ENCODE measurements at places on chromosomes 6 and 20.

DNA sequence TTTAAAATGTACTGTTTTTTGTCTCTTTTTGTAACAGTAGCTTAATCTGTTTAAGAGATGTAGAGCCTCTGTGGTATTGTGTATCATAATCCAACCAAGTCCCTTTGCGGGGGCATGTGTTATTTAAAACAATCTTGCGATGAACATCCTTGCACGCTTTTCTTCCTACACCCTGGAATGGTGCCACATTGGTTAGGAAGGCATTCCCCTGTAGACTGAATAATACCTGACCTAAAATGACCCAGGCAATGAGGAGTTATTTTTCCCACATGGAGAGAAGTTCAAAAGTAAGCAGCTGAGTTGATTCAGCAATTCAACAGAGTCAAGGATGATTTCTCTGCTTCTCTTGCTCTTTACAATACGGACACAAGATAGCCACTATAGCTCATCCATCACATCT, 142.0 kb upstream of the PMEPA1 start:
- H3K27ac ChIP-seq = no peak overlapping the region
- H3K4me1 ChIP-seq = peaks cover 3% of the 10 kb centered on the region
- H3K4me3 ChIP-seq = no peak overlapping the region
- peaks cover 2% of the 10 kb centered on the region for H3K27me3 ChIP-seq
- no peaks in the 10 kb centered on the region for H3K36me3 ChIP-seq
- DNase-seq = no peak

- H3K4me1 ChIP-seq = no peaks in the 10 kb centered on the region
- no peak overlapping the region for H3K4me3 ChIP-seq
- H3K27ac ChIP-seq = no peak overlapping the region
- DNase-seq = no peak
- H3K27me3 ChIP-seq = no peaks in the 10 kb centered on the region
These were observed 983.5 kb upstream of the FLRT3 start for GRCh38 chr20:15320941-15321340.

- no peak for DNase-seq
- H3K36me3 ChIP-seq = no peaks in the 10 kb centered on the region
- no peaks in the 10 kb centered on the region for H3K4me1 ChIP-seq
- H3K4me3 ChIP-seq = no peak overlapping the region
- H3K27ac ChIP-seq = no peak overlapping the region
These were observed 539.1 kb upstream of the MARCKS start for GRCh38 chr6:113317891-113318574.

DNA sequence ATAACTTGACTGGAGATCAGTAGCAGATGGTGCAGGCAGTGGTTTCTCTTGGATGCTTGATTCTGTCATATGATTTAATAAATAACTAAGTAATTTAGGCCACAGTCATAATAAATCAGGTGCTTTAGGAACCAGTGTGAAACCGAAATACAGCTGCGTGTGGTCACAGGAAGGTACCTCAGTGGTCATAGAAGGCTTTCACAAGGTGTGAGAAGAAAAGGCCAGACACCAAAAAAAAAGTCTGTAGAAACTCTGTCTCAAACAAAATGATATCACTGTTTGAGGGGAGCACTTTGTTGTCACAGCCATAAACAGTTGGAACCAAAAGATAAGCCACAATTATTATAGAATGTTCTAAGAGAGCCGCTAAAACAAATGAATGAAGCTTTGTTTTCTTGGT, 56.5 kb downstream of the ARMC2 start:
- peaks cover 2% of the 10 kb centered on the region for H3K36me3 ChIP-seq

DNA sequence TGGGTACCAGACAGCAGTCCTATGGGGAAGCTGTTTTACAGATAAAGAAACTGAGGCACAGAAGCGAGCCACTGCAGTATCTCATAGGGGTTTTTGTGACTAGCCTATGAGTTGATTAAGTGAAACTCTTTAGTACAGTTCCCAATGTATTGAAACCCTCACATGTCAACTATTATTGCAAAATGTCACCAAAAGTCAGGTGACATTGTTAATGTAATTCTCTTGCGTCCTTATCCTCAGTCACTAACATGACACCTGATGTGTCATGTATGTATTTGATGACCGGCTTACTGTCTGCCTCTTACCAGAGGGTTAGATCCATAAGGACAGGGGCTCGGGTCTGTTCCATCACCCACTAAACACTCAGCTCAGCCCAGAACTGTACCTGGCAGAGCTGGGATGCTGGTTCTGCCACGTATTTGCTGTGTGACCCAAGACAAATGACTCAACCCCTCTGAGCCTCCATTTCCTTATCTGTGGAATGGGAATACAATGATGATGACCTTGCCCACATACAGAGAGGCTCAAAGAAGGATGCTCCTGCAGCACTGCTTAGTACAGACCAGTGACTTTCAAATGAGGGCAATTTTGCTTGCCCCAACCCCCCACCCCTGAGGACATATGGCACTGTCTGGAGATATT, 32.9 kb downstream of the PREX1 start:
- H3K27me3 ChIP-seq = no peaks in the 10 kb centered on the region
- H3K27ac ChIP-seq = no peak overlapping the region
- no peak for DNase-seq
- no peaks in the 10 kb centered on the region for H3K36me3 ChIP-seq
- H3K4me1 ChIP-seq = peaks cover 36% of the 10 kb centered on the region

- no peak for DNase-seq
- H3K27me3 ChIP-seq = peaks cover 3% of the 10 kb centered on the region
- H3K4me3 ChIP-seq = no peak overlapping the region
- H3K27ac ChIP-seq = no peak overlapping the region
- no peaks in the 10 kb centered on the region for H3K36me3 ChIP-seq
- peaks cover 4% of the 10 kb centered on the region for H3K4me1 ChIP-seq
These were observed 112.8 kb upstream of the ARMC2 start for GRCh38 chr6:108735310-108736001.

GRCh38 chr20:19771031-19771430, 13.0 kb downstream of the RIN2 start:
- DNase-seq = no peak
- H3K27me3 ChIP-seq = peaks cover 17% of the 10 kb centered on the region
- no peak overlapping the region for H3K4me3 ChIP-seq
- H3K4me1 ChIP-seq = no peaks in the 10 kb centered on the region

DNA sequence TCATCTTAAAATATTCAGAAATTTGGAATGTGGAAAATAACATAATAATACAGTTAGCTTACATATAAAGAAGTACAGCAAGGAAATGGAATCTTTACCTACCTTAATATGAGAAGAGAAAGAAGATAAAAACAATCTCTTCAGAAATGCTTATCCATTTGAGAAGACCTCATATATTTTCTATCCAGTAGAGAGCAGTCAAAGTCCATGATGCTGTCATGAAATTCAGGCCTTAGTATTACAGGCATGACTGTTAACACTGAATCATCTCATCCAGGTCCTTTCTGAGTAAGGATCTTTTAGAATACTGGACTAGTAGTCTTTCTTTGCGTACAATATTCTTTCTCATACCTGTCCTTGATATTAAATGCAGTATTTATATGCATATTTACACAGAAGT, 713.4 kb downstream of the CD109 start:
- H3K27ac ChIP-seq = no peak overlapping the region
- H3K27me3 ChIP-seq = no peaks in the 10 kb centered on the region
- H3K36me3 ChIP-seq = no peaks in the 10 kb centered on the region
- no peak for DNase-seq
- H3K4me1 ChIP-seq = no peaks in the 10 kb centered on the region
- no peak overlapping the region for H3K4me3 ChIP-seq

GRCh38 chr6:169813969-169814368, 62.5 kb downstream of the ERMARD start:
- no peaks in the 10 kb centered on the region for H3K36me3 ChIP-seq
- H3K27me3 ChIP-seq = peaks cover 12% of the 10 kb centered on the region
- no peak for DNase-seq
- H3K4me3 ChIP-seq = no peak overlapping the region
- H3K4me1 ChIP-seq = no peaks in the 10 kb centered on the region
- H3K27ac ChIP-seq = no peak overlapping the region

GRCh38 chr20:42401613-42402012, 783.4 kb upstream of the CHD6 start:
- H3K4me3 ChIP-seq = no peak overlapping the region
- no peaks in the 10 kb centered on the region for H3K27me3 ChIP-seq
- H3K4me1 ChIP-seq = no peaks in the 10 kb centered on the region
- H3K27ac ChIP-seq = no peak overlapping the region
- H3K36me3 ChIP-seq = no peaks in the 10 kb centered on the region

DNA sequence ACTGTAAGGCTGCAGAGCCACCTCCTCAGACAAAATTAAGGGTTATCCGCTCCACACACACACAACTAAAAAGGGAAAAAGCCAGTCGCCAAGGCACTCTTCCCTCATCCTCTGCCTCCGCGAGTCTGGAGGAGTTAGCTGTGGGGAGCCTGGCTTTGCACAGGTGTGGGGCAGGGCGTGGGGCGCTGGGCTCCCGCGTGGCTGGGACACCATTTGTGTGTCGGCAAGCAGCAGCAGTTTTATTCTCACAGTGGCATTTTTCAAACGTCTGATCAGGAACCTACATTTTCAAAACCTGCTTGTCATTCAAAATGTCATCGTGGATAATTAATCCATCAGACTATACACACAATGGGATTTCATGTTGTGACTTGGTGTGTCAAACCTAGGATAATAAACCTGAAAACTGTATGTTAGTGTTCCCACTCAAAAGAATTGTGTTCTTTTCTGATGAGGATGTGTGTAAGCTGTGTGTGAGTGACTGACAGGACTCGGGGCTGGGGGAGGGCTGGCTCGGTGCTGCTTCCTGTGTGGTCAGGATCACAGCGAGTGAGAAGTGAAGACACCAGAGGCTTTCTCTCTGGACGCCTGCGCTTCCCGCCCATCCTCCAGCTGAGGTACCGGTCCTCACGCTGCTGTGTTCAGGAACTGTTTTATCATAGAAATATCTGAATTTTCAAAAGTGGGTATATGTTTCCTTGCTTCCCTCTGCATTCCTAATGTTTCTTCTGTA, 83.1 kb downstream of the IRF4 start:
- peak; percentile 92 for DNase-seq
- H3K27me3 ChIP-seq = no peaks in the 10 kb centered on the region
- H3K4me1 ChIP-seq = peaks cover 77% of the 10 kb centered on the region

DNA sequence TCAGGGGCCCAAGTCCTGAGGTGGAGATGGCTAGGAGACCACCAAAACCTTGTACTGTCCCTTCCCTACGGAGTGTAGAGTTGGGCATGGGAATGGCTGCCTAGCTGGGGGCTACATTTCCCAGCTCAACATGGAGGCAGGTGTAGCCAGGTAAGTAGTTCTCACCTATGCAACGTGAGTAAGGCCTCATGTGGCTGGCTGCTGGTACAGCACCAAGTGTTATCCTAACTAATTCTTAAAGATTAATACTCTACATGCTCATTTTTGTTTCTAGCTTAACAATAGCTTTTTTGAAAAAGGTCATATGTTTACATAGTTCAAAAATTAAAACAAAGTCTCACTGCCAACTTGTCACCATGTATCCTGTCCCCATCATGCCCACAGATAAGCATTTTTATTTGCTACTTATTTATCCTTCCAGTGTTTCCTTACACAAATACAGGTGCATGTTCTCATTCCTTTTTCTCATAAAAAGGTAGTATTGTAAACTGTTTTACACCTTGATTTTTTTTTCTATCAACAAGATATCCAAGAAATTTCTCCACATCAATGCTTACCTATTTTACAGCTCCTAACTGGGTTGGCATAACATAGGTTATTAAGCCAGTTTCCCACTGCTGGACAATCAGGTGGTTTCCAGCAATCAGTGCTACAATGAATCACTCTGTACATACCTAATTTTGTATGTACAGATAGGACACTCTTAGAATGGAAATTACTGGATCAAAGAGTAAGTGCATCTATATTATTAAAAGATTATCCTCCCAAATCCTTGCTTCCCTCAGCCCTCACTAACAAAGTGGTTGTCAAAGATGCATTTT, 25.5 kb downstream of the ABHD12 start:
- peaks cover 13% of the 10 kb centered on the region for H3K36me3 ChIP-seq
- H3K27me3 ChIP-seq = no peaks in the 10 kb centered on the region
- no peak overlapping the region for H3K27ac ChIP-seq
- H3K4me3 ChIP-seq = no peak overlapping the region
- H3K4me1 ChIP-seq = no peaks in the 10 kb centered on the region
- DNase-seq = no peak

- no peak overlapping the region for H3K4me3 ChIP-seq
- H3K27ac ChIP-seq = no peak overlapping the region
- no peaks in the 10 kb centered on the region for H3K36me3 ChIP-seq
- peaks cover 34% of the 10 kb centered on the region for H3K27me3 ChIP-seq
- no peaks in the 10 kb centered on the region for H3K4me1 ChIP-seq
These were observed 4.1 kb downstream of the PHACTR3 start for GRCh38 chr20:59608396-59608795.

- H3K4me1 ChIP-seq = no peaks in the 10 kb centered on the region
- no peak overlapping the region for H3K4me3 ChIP-seq
- no peak for DNase-seq
- no peaks in the 10 kb centered on the region for H3K27me3 ChIP-seq
- H3K36me3 ChIP-seq = no peaks in the 10 kb centered on the region
These were observed 311.3 kb upstream of the FERMT1 start for GRCh38 chr20:6434131-6434530.

DNA sequence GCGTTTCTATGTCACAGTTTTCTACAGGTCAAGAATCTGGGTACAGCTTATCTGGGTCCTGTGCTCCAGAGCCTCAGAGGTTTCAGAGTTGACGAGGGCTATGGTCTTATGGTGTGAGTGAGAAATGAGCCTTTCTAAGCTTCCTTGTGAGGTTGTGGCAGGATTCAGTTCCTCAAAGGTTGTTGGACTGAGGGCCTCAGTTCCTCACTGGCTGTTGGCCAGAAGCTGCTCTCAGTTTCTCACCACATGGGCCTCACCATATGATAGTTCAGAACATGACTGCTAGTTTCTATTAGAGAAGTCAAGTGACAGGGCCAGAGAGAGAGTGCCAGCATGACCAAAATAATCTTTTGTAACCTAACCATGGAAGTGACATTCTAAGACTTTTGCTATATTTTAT, 96.1 kb downstream of the NUS1 start:
- no peaks in the 10 kb centered on the region for H3K4me1 ChIP-seq
- H3K27me3 ChIP-seq = peaks cover 10% of the 10 kb centered on the region
- H3K36me3 ChIP-seq = no peaks in the 10 kb centered on the region
- H3K4me3 ChIP-seq = no peak overlapping the region
- no peak overlapping the region for H3K27ac ChIP-seq
- DNase-seq = no peak

DNA sequence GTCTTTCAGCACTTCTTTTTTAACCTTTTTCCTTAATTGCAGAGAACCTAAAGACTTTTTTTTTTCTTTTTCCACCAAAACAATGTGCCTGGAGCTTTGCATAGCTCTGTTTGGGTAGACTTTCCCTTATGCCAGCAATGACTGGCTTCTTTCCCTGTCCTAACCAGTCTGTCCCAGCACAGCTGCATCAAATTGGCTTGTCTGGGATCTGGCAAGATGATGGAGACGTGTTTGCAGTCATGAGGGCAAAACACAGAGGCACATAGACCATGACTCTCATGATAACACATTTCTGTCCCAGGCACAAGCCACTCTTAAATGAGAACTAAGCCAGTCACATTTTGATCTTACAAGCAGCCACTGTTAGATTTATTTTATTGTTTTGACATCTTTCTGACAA, 16.5 kb downstream of the HEY2 start:
- H3K36me3 ChIP-seq = no peaks in the 10 kb centered on the region
- peaks cover 22% of the 10 kb centered on the region for H3K27me3 ChIP-seq
- DNase-seq = no peak
- H3K4me1 ChIP-seq = peaks cover 2% of the 10 kb centered on the region

- H3K27me3 ChIP-seq = no peaks in the 10 kb centered on the region
- no peak overlapping the region for H3K27ac ChIP-seq
- no peak for DNase-seq
- H3K4me1 ChIP-seq = no peaks in the 10 kb centered on the region
- no peak overlapping the region for H3K4me3 ChIP-seq
These were observed 13.8 kb downstream of the TGM6 start for GRCh38 chr20:2394411-2395055.
